ENCODE measurements at places on chromosomes 3 and 15.
A peak's percentile ranks its signal among the peaks of the same experiment; 100 is the strongest.

GRCh38 chr15:58229297-58229768, 91.2 kb downstream of the AQP9 start:
- DNase-seq, result peak; percentile 90

DNA sequence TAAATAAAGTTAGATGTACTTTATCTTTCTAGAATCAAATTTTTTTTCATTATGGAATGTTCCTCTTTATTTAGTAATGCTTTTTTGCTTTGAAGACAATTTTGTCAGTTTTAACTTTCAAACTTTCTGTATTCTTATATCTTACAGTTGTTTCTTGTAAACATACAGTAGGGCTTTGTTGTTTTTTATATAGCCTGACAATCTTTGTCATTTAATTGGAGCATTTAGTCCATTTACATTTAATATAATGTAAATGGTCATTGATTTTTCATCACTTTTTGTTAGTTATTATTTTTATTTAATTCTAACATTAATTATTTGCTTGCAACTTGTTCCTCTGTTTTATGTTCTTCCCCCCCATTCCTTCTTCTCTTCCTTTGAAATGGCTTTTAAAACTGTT, 55.4 kb upstream of the RNU6-1 start:
- DNase-seq, result no peak

- no peak for DNase-seq
Measured at GRCh38 chr3:99875581-99875928, 57.9 kb downstream of the CMSS1 start.

- no peak for DNase-seq
Measured at GRCh38 chr15:73899197-73900094, 26.1 kb downstream of the TBC1D21 start.

DNA sequence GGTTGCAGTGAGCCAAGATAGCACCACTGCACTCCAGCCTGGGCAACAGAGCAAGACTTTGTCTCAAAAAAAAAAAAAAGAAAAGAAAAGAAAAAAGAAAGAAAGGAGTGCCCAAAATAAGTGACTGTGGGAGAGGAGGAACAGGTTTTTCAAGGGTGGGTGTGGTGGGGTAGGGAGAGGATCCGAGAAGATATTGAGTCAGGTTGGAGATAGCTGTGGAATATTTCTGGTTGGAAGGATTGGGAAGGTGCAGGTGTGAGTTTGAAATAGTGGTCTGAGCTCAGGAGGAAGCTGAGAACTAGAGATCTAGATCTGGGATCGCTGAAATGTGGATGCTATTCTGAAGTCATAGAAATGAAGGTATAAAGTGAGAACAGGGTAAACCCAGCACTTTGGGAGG, 7.8 kb downstream of the SCAMP2 start:
- no peak for DNase-seq

DNA sequence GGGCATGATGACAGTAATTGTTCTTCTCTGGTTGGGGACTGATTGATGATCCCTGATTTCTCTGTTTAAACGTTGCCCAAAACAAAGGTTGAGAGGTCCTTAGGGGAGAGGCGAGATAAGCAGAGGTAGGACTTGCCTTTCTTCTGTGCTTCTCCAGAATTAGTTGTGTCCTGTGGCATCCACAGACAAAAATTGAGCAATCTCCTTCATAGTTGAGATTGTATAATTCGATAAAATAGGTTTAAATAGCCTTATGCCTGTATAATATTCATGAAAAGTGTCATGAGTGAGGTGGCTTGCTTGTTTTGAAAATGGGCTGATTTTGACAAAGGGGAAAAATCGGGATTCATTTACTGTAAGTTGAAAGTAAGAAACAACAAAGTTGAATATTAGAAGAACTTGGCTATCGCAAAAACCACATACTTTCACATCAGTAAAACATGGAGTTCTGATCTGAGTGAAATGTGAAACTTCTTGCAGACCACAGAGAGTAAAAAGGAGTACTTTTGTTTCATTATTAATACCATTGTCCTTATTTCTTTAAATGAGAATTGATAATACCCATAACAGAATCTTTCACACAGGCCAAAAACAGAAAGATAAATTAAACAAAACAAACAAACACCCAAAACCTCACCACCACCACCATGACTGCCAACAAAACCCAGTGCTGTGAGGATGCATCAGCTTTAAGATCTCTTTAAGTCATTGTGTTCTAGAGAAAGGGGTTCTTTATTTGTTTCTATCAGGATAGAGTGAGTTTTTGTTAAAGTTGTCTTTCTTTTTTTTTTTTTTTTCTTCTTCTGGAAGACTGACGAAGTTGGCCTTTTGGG, 155.7 kb downstream of the LPP start:
- peak; percentile 75 for DNase-seq

DNA sequence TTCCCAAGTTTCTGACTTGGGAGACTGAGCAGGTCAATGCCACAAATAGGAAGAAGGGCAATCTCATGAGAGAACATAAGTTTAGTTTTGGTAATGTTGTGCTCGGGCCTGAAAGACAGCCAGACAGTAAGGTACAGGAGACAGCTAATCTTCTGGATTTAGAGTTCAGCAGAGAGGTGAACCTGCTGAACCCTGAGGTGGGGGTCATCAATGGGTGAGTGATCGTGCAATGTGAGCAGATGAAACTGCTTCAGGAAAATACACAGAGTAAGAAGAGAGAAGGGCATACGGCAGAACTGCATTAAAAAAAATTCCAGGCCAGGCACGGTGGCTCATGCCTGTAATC, 23.3 kb downstream of the RUBCN start:
- DNase-seq, result no peak

GRCh38 chr3:141729240-141729639, 8.9 kb upstream of the RNF7 start:
- DNase-seq, result no peak

DNA sequence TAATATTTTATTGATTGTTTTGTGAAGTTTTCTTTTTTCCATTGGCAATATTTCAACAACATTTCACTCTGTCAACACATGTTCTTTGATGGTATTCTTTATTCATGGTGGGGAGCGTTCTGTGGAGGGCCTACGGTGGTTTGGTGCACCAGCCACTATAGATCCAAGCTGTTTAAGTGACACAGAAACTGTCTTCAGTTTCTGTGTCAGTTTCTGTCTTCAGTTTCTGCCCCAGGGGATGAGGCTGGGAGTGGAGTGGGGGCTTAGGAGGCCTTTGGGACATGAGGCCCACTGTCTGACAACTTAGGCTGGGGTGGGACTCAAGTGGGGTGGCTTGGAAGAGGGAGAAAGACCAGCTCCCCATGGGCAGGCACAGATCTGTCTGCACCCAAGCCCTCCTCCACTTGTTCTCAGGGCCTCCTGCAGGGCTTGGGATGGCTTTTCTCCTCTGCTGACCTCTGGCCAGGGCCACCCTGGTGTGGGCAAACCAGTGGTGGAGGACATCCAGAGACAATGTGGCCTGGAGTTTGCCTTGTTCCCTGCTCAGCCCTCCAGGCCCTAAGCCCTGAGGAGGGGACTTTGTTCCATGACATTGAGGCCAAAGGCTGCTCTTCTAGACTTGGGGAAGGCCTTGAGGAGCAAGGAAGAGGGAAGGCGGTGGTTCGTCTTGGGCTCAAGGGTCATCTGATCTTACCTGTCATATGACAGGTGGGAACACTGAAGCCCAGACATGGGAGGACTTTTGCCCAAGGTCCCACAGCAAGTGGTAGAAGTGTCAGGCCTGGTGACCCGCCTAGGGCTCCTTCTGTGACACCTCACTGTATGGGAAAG, 60.3 kb upstream of the SMAD6 start:
- no peak for DNase-seq

DNA sequence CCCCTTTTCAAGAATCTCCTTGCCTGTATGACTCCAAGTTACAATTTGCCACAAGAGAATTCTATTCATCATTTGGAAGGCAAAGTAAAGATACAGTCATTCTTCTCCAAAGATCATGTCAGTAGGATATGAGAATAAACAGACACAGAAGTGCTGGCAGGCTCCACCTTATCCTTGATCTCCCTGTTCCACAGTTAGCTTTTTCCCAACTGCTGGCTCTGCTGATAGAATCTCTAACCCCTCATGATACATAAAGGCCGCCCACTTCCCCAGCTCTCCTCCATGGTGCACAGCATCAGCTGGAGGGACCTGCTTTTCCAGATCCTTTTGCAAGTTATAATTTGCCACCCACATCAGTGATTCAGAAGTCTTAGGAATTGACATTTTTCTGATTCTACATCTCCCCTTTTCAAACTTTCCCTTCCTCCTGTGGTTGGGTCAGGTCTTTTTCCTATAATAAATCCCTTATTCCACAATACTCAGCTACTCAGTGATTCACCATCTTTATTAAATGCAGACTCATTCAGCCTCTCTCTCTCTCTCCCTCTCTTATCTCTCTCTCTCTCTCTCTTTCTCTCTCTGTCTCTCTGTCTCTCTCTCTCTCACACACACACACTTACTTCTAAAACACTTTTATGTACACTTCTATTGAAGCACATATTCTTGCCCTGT, 465.4 kb downstream of the GBE1 start:
- DNase-seq, result no peak

DNA sequence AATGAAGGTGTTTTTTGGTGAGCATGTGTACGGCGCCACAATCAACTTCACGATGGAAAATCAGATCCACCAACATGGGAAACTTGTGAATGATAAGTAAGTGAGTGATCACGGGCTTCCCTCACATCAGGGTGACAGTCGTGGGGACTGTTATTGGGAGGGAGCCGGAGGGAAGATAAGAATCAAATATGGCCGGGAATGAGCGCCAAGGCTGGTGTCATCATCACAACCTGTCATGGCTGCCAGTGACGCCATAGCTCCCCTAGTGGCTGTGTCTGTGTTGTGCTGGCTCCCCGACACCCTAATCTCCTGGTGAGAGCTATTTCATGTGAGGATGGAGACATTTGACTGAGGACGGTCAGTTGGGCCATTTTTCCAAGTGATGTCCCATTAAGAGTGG, 168.5 kb downstream of the SV2B start:
- DNase-seq, result no peak

DNA sequence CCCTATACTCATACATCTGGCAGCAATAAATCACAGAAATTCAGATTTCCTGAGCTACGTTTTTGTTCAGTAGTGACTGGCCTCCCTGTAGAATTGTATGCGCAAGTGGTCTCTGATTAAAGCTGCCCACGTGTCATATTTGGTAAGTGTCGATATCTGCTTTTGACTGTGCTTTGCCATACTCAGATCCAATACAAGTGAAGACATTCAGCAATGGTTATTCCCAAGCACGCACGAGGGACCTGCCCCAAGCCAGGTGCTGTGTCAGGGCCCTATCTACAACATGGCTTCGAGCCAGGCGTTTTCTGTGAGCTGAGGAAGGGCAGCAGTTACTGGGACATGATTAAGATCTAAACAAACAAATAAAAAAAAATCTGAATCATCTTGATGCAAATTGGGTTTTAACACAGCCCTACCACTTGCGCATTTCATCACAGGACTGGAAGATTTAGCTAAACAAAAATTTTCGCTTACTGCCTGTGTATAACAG, 47.2 kb upstream of the ICE2 start:
- DNase-seq, result no peak

DNA sequence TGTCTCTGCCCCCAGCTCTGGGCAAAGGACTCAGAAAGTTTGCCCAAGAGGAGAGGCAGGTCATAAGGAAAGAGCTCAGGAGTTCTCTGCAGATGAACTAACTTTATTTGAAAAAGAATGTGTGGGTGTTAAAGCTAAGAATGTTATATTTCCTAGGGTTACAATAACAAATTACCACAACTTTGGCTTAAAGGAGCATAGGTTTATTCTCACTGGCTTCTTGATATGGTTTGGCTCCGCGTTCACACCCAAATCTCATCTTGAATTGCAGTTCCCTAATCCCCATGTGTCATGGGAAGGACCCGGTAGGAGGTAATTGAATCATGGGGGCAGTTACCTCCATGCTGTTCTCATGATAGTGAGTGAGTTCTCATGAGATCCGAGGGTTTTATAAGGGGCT, 383.7 kb upstream of the CFAP20DC start:
- DNase-seq, result no peak

DNA sequence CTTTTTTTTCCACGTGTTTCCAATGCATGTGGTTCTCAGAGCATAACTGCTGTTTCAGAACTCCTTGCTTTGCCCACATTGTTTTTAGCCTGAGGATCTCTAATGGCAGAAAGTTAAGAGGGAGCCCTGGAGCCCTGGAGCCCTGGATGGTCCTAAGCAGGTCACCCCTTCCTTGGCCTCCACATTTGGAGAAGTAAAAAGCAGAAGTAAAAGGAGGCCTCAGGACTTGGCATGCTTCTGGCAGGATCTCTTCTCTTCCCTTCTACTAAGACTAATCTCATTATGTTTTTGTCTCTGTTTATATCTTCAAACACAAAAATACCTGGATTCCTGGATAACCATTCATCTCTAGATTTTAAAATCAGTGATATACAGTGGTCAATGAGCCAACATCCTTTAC, 50.1 kb downstream of the P2RY1 start:
- no peak for DNase-seq

DNA sequence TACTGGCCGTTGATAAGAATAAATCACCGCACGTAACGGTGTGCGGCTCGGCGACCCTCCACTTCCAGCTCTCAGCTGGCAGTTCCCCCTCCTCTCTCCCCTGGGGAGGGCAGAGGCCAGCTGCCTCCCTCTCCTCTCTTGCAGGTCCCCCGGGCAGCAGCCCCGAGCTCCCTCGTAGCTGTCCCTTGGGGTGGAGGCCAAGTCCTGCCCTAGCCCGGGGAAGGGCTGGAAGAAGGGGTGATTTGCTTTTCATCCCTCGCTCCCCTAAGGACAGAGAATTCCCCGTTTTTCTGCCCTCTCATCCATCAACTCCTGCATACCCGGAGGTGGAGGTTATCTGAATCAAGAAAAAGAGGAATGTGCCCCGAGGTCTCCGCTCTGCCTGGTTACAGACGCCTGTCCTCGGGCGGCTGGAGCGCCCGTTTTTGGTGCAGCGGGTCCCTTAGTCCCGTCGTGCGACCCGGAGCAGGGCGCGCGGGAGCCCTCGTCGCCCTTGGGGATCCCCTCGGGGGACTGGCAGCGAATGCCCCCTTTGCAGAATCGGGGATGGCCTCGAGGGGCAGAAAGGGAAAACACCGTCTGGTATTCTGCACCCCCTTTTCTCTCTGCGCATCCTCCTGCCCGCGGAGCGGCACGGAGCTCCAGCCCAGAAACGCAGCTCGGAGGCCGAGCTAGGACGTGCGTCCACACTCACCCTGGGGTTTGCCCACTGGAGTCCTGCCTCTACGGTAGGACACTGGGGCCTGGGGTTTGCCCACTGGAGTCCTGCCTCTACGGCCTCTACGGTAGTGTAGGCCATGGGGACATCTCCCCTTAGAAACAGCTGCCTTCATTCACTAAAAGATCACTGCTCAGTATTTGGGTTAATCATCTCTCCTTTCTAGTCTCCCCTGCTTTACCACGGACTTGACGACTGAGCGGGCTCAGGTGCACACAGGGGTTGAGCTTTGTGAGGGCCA, 2.2 kb downstream of the PTPRG start:
- no peak for DNase-seq

- DNase-seq, result no peak
Measured at GRCh38 chr3:172357850-172358754, 90.2 kb downstream of the GHSR start.

Measured in foreskin melanocyte (primary cell).